Activated T-helper 2 cell treated with anti-CD3 and anti-CD28 coated beads, Interferon-gamma antibody, Interleukin-2, Interleukin-4, amounts not matched to agents 10 μg/mL and 5 μg/mL and 100 μg/mL, durations not matched to agents 14 hours and 24 hours and 36 hours (primary cell): ENCODE measurements at places on chromosomes 16 and 17. TPM values are rescaled to one million over a fixed set of nuclear protein-coding genes. Genes with fewer than 3 reads are reported as not detected.
A peak's percentile ranks its signal among the peaks of the same experiment; 100 is the strongest.

Gene KRTAP2-1
- not detected in 2 replicates for total RNA-seq

Gene PRM2
- not detected in 2 replicates for total RNA-seq

Gene KRTAP4-6
- not detected in 2 replicates for total RNA-seq

- no peak overlapping the region for H3K4me3 ChIP-seq
- H3K4me1 ChIP-seq = peaks cover 37% of the 10 kb centered on the region
Measured at GRCh38 chr16:84356591-84357116, 11.7 kb upstream of the ATP2C2 start.

DNA sequence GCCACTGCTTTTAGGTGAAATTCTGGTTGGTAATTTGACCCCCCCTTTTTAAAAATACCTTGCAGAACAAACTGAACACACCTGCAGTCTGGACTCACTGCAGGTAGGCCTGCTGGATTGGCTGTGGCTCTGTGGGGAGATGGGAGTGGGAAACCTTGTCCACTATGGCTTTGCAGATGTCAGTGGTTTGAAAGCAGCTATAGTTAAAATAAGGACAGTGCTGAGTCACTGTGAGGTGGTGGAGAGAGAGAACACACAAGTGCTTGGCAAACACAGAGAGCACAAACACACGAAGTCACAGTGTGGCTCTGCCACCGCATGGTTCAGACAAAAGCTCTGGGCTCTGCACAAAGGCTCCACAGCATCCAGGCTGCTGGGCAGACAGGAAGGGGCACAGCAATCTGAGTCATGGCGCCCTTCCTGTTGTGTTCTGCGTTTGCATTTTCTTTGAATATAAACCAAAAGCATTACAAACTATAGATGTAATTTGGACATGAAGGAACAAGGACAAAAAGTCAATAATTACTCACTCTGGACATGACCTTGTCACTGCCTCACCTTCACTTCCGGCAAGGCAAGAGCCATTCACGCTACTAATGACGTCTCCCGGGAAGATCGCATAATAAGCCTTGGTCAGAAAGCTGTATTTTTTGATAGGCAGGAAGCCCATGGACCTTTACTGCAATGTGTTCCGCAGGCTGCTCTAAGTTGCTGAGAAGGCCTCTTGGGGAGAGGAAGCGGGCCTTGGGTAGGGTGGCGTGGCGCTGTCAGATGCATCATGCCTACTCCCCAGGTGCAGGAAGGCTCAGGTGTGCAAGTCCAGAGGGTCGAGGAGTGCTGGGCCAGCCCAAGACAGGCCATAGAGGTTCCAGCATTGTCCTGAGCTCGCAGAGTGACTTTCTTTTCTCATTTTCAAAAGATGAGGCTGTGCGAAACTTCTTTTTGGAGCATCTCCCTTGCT is 60.1 kb upstream of the MED9 start:
- H3K36me3 ChIP-seq = no peaks in the 10 kb centered on the region
- peaks cover 20% of the 10 kb centered on the region for H3K4me1 ChIP-seq
- no peak for DNase-seq
- peak overlapping the region; percentile 39 for H3K27ac ChIP-seq
- no peak overlapping the region for H3K4me3 ChIP-seq
- no peaks in the 10 kb centered on the region for H3K27me3 ChIP-seq

GRCh38 chr17:49871211-49871610 is 23.3 kb upstream of the TAC4 start:
- H3K36me3 ChIP-seq = no peaks in the 10 kb centered on the region
- DNase-seq = no peak
- H3K27me3 ChIP-seq = peaks cover 7% of the 10 kb centered on the region

DNA sequence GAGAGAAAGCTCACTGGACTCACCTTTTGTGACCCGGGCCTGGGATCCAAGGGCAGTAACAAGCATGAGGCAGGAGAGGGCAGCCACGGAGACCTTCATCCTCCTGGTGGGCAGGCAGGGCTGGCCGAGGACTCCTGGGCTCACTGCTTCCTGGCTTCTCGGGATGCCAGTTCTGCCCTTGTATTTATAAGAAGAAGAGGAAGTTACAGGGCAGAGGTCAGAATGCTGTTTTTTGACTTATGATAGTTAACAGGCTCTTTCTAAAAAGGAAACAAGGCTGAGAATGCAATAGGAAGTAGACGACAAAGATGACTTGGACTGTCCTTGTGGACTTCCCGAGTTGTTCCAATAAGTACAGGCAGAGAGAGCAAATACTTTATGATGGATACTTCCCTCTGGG is at the start of gene CCL23:
CCL23 (minus strand) TSS at position 174 of the 400 bp plus-strand sequence; CDS start at position 99, 75 bp downstream.
- DNase-seq = no peak
- no peak within 1 kb of the TSS for H3K4me3 ChIP-seq
- H3K36me3 ChIP-seq = no peaks in the 10 kb centered on the region
- no peaks in the 10 kb centered on the region for H3K4me1 ChIP-seq

- DNase-seq = no peak
- peaks cover 7% of the 10 kb centered on the region for H3K36me3 ChIP-seq
- no peak overlapping the region for H3K4me3 ChIP-seq
Measured at GRCh38 chr16:31134625-31135534, 647 bp downstream of the PRSS8 start.
